Central memory CD8-positive, alpha-beta T cell (primary cell): ENCODE measurements at places on chromosomes 1 and 21.

DNA sequence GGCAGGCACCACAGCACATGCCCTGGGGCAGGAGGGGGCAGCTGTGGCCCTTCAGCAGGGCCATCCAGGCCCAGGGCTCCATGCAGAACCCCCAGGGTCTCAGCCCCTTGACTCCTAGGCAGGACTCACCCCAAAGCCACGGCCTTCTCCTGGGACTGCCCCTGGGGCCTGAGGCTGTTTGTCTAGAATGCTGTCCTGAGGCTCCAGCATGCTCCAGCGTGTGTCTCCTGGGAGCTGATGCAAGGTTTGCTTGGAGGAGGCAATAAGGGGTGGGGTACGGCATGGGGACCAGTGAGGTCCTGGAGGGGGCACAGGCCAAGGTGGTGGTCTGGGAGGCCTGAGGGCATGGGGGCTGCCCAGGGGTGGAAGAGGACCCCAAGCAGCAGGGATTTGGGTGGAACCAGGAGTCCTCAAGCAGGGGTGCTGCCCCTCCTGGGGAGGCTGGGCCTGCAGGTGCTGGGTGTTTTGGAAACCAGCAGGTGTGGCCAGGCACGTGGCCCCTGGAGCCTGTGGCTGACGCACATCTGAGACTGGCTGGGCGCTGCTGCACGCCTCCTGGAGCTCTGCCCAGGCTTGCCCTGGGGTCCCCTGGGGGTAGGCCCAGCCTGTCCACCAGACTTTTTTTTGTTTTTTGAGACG, 7.8 kb upstream of the CALML6 start:
- no peak for DNase-seq

GRCh38 chr1:22685591-22686059, 25.0 kb upstream of the EPHB2 start:
- no peak for DNase-seq

GRCh38 chr1:18949686-18950400, 6.6 kb downstream of the IFFO2 start:
- DNase-seq = no peak

DNA sequence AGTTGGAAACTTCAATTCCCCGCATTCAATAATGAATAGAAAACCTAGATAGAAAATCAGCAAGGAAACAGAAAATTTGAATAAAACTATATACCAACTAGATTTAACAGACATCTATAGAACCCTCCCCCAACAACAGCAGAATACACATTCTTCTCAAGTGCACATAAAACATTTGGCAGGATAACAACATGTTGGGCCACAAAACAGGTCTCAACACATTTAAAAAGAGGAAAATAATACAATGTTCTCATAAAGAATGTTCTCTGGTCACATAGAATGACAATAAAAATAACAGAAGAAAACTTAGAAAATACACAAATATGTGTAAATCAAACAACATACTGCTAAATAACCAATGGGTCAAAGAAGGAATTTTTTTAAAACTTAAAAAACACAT, 24.9 kb downstream of the ITGB3BP start:
- DNase-seq = no peak

DNA sequence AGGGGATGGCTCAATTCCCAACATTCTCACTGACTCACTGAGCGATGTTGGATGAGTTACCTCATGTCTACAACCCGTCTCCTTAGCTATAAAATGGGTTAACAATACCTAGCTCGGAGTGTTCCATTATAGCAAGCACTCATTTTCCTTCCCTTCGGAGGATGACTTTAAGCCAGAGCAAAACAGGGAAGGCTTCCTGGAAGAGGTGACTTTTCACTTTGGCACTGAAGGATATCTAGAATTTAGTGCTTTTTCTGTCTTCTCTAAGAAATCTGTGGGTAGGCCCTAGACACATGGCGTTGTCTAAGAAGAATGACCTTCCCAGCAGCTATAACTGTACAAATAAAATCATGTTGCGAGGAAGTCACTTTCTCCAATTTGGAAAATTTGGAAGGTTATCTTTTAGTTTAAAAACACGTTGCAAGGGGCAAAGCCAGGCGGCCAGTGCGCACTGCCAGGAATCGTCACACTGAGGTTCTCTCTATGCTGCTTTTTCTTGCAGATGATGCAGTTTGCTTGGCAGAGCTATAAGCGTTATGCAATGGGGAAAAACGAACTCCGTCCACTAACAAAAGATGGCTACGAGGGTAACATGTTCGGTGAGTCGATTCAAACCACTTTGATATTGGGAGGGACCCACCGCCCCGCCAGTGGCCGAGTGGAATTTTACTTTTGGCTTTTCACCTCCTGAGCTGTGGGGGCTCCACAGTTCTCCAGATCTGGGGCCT, 69.5 kb downstream of the MAN1C1 start:
- no peak for DNase-seq

- no peak for DNase-seq
These were observed 44.5 kb upstream of the EDN2 start for GRCh38 chr1:41528726-41529605.
